Kidney (tissue), 22 donors: ENCODE measurements at places on chromosomes 11 and 22.

- DNase-seq: peak; percentile 76
These were observed 33.3 kb downstream of the ANO1 start for GRCh38 chr11:70111269-70112016.

GRCh38 chr11:57513911-57514537 lies 1.5 kb downstream of the SLC43A1 start:
- DNase-seq: peak; percentile 45

- peak; percentile 28 for DNase-seq
These were observed 753.7 kb downstream of the NTM start for GRCh38 chr11:132123854-132124835.

DNA sequence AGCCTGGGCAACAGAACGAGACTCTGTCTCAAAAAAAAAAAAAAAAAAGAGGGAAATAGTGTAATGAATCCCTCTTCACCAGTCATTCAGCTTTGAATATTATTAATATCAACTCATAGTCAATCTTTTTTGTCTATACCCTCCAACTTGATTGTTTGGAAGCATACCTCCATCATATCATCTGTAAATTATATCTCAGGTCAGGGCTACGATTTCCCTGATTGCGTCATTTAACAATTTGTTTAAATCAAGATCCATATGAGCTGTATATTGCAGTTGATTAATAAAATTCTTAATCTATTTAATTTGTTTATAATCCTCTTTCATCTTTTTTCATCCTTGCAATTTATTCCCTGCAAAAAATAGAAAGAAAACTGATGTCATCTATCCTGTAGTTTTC lies 60.2 kb downstream of the USP47 start:
- no peak for DNase-seq

GRCh38 chr11:14376920-14377319 lies 17.9 kb upstream of the RRAS2 start:
- DNase-seq: no peak

GRCh38 chr11:2318707-2319106 lies 16.9 kb downstream of the TSPAN32 start:
- DNase-seq: no peak

- no peak for DNase-seq
These were observed 38.5 kb downstream of the CDON start for GRCh38 chr11:126024123-126024522.

GRCh38 chr11:88521799-88522201 lies 184.3 kb upstream of the CTSC start:
- no peak for DNase-seq

DNA sequence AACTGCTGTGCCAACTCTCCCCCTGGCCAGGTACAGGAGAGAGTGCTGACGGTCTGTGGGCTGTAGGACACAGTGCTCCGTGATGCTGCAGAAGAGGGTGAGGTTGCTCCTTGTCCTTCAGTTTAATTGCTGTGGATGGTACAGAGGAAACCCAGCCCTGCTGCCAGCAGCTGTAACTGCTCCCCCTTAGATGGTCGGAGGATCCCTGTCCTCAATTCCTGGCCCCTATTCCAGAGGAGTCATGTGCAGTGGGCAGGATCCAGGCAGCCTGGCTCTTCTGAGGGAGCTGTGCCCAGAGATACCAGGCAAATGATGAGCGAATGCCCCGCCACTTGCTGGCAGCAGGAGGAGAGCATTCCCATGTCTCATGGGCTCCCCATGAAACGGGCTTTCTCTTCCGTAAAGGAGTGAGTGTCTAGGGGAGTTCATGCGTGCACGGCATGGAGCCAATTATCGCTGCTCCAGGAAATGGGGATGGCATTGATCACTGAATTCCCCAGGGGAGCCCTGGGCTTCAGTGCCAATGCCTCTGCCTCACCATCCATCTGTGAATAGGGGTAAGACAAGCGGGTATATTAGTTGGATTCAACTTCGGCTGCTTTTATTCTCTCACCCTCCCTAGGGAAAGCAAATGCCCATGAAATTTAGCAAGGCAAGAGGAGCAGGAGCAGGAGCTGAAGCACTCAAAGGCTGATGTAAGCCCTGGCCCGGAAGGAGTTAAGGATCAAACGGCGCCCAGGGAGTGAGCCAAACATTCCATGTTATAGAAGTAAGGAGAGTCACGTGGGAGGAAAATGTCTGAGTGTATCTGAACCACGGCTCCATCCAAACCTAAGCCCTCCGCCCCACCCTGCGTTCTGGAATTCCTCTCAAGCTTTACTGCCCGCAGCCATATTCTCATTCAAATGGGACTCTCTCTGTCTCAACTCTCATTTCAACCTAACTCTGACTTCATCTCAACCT lies 51.0 kb upstream of the CSNK2A3 start:
- no peak for DNase-seq

DNA sequence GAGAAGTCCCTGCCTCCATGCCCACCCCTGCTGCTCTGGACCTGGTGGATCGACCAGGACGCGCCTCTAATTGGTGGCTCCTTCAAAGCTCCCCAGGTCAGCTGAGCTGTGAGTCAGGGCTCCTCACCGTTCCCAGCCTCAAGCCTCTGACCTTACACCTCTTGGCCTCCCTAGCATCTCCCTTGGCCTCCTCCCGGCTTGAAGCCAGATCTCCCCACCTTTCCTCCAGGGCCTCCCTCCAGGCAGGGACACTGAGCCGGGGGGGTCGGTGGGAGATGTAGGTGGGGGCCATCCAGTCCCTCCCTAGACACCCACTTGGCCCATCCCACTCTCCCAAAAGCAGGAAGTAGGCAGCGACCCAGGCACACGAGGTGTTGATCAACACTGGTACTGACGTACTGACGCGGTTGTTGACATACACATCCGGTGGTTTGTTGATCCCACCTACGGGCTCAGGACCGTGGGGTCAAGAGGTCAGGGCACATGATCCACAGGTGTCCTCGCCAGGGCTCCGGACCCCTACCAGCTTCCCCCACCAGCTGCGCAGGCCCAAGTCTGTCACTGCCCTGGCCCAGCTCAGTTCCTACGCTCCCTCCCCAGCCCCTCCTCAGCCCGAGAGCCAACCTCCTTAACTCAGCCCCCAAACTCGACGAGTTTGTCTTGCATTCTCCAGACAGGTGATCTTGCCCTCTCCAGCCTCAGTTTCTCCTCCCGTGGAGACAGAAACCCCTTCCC lies 802 bp downstream of the ATG2A start:
- peak; percentile 53 for DNase-seq

DNA sequence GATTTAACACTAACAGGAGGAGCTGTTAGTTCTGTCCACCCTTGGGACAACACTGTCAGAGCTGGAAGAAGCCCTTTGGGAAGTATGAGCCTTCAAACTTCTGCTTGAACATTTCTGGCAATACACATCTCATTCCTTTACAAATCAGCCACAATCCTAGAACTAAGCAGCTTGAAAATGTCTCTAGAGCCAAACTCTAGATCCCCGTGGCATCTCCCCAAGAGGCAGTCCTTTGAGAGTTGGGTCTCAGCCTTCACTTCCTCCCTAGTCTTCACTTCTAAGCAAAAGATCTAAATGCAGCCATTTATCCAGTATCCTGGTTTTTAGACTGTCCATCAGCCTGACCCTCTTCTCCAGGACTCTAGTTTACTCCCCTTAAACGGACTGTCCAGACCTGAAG lies 26.9 kb downstream of the ARFGAP2 start:
- no peak for DNase-seq

DNA sequence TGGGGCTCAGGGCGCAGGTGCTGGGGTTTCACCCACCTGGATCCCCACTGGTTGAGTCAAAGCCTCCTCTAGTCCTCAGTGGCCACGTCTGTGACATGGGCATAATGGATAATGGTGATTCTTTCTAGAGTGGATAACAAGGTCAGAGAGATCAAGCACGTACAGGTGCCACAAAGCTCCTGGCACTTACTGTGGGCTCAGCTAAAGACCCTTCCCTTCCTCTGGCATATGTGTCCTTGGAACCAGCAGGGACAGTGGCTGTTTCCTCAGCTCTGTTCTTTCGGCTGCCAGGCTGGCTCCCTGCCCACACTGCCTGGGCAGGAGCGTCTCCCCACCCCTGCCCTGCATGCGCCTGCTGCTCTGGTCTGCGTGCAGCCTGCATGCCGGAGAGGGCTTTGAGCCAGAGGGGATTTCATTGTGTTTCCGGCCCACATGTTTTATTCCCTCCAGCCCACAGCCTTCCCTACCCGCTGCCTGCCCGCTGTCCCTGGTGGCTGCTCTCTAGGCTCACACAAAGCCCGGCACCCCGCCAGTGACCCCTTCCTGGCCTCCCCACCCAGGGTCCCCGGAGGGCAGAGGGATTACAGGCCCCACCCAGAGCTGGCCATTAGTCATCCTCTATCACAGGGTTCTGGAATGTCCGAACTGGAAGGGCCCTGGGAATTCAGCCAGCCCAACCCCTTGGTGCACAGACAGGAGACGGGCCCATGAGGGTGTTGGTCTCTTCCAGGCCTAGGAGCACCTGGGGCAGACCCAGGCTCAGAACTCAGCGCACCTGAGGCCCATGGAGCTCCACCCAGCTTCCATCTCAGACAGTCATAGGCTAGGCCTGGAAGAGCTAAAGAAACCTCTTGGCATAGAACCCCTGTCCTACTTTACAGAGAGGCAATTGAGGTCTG lies 55.3 kb upstream of the GCAT start:
- peak; percentile 99 for DNase-seq

DNA sequence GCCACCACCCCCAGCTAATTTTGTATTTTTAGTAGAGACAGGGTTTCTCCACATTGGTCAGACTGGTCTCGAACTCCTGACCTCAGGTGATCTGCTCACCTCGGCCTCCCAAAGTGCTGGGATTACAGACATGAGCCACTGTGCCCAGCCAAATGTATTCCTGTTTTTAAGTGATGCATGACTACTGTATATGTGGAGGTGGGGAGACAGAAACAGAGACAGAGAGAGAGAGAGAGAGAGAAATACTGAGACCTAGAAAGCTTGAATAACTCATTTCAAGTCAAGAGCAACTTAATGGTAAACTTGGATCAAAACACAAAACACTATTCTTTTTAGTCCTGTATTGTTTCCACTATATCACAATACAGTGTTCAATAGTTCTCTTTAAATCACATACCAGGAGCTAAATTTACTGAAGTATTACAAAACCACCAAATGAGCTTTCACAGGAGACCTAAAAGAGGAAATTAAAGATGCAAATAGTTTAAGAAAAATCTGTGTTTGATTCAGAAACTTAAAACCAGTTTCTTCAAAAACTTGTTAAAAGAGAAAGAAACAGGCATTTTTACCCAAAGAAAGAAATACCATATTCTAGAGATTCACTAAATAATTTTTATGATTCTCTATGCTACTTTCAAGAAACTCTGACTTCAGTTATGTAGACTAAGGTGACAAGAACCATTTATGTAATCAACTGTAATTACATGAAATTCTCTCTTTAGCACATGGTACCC lies 188.7 kb downstream of the ETS1 start:
- no peak for DNase-seq

GRCh38 chr22:40322021-40322420 lies 24.3 kb upstream of the ADSL start:
- no peak for DNase-seq

GRCh38 chr11:107547961-107548360 lies 17.6 kb downstream of the ALKBH8 start:
- DNase-seq: no peak

GRCh38 chr22:20526628-20527355 lies 19.4 kb downstream of the MED15 start:
- no peak for DNase-seq

- DNase-seq: no peak
These were observed 30.2 kb downstream of the LRP5 start for GRCh38 chr11:68342459-68343158.

DNA sequence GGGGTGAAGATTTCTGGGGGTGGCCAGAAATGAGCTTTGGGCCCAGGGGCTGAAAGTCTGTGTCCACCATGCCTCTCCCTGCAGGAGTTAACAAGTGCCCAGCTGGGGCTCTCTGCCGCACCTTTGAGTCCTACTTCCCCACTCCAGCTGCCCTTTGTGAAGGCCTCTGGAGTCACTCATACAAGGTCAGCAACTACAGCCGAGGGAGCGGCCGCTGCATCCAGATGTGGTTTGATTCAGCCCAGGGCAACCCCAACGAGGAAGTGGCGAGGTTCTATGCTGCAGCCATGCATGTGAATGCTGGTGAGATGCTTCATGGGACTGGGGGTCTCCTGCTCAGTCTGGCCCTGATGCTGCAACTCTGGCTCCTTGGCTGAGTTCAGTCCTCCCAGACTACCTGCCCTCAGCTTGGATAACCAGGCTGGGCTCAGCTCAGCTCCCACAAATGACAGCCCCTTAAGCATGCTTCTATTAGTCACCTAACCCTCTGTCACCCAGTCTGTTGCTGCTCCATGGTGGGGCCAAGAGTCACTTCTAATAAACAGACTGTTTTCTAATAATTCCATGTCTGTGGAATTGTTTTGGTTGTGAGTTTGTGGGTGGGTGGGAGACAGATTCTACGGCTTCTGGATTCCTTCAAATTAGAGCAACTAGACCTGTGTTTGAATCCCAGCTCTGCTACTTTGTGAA lies 3.0 kb upstream of the INPPL1 start:
- DNase-seq: no peak

- DNase-seq: no peak
These were observed 1.4 kb upstream of the KRTAP5-6 start for GRCh38 chr11:1695548-1696108.

- DNase-seq: no peak
These were observed 140.1 kb downstream of the NXPE2 start for GRCh38 chr11:114818382-114818781.

- no peak for DNase-seq
These were observed 9.1 kb downstream of the CPT1A start for GRCh38 chr11:68832476-68833181.

DNA sequence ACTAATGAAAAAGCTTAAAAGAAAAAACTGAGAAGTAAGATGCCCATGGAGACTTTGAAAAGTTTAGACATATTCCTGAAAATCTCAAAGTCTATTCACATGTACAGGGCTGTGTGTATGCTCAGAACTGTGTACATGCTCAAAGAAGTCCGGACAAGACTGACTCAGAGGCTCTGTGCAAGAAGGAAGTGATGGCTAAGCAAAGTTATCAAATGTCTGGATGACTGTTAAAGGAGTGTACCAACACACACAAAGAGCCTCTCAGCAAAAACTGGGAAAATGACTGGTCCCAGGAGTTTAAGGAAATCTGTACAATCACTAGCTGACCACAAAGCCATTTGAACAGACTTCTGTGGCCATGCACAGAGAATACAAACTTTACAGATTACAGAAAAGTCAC lies 33.1 kb upstream of the ARHGAP32 start:
- DNase-seq: no peak

DNA sequence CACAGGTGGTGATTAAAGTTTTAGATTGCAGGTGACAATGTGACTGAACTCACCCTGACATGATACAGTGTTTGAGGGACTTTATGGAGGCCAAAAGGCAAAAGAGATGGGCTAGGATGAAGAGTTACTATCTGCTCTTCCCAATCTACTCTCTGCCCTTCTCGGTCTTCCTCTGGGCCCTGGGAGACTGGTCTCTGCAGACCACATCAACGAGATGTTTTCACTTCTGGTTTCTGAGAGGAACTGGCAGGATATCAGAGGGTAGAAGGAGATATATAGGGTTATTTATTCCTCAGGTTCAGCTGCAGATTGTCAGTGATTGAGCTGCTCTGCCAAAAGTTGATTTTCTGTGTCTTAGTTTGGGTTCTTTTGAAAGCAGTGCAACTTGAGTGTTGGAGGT lies 32.4 kb upstream of the CD44 start:
- DNase-seq: no peak

- DNase-seq: no peak
These were observed 1161.1 kb downstream of the BRD1 start for GRCh38 chr22:48666620-48667019.

GRCh38 chr11:84103096-84103495 lies 816.9 kb upstream of the CCDC90B start:
- DNase-seq: no peak
